HFF-Myc (cell line): ENCODE measurements at places on chromosomes 2 and 18.

- no peak for DNase-seq
These were observed 155.2 kb downstream of the MYO5B start for GRCh38 chr18:50039746-50040145.

- DNase-seq: no peak
These were observed 646.9 kb upstream of the ACVR2A start for GRCh38 chr2:147197754-147198483.

- no peak for DNase-seq
These were observed 133.1 kb downstream of the TXNL1 start for GRCh38 chr18:56505293-56505692.

DNA sequence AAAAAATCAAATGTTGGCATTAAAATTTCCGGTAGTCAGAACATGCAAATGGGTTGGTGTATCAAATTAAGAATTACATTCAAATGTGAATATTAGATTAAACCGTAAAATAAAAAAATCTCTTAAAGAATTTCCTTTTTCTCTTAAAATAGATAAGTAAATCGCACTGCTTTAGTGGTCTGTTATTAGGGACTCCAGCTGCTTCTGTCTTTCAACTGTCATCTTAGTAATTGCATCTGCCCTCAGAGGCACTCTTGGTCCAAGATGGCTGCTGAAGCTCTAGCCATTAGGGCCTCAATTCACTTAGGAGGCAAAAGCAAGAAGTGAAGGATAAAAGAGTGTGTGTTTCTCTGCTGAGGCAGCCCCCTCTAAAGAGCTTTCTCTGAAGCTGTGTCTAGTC, 132.4 kb downstream of the MGAT5 start:
- no peak for DNase-seq

GRCh38 chr2:133884739-133885381, 316.6 kb upstream of the NCKAP5 start:
- DNase-seq: no peak

DNA sequence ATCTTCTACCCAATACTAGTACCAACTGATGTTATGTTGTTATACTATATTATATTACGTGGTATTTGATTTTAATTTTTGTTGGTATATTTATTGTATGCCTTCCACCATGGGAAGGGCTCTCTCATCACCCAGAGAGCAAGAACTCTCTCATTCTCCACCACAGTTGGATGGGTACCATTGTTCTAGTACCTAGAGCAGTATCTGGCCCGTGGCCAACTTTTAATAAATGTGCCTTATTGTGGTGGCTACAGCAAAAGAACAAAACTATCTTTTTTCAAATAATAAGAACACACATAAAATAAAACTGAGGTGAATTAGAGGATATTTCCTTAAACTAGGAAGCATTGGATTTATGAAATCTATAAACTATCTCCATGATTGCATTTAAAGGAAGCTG, 71.8 kb downstream of the PID1 start:
- DNase-seq: no peak

GRCh38 chr2:76197428-76197827, 486.7 kb upstream of the GCFC2 start:
- no peak for DNase-seq

DNA sequence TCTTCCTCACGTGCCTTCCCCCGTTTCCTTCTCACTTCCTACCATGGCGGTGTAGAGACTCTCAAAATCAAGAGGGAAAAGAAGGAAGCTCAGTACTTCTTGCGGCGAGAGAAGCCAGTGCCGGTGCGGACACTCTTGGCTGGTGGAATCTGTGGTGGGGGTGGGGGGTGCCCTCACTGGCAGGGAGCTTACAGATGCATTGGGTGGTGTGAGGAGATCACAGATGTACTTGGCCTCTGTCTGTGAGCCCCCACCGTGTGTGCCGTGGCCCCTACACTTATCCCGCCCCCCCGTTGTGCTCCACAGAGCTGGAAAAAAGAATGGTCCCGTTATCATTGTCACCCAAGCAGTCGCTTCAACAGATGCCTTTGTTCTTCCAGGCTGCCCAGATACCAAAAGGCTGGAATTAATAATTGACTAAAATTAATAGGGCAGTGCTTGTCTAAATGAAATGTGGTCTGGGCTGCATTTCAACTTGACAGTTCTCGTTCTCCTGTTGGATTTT, 79.8 kb downstream of the VAPA start:
- DNase-seq: no peak

DNA sequence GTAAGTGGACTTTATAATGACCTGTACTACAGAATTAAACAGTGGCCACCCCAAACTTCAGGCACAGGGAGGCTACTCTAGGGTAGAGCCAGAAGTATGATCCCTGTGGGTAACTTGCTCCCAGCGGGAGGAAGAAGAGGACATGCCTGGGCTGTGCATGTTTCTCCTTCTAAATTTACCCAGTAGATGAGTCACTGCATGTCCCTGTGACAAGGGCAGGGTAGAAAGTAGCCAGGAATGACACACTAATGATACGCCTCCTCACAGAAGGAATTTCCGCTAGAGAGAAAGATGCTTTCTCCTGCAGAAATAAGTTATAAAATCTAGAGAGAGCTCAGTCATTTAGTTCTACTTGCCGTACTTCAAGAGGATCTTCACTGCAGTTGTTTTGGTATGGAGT, 7.5 kb downstream of the ACYP2 start:
- DNase-seq: peak; percentile 32

DNA sequence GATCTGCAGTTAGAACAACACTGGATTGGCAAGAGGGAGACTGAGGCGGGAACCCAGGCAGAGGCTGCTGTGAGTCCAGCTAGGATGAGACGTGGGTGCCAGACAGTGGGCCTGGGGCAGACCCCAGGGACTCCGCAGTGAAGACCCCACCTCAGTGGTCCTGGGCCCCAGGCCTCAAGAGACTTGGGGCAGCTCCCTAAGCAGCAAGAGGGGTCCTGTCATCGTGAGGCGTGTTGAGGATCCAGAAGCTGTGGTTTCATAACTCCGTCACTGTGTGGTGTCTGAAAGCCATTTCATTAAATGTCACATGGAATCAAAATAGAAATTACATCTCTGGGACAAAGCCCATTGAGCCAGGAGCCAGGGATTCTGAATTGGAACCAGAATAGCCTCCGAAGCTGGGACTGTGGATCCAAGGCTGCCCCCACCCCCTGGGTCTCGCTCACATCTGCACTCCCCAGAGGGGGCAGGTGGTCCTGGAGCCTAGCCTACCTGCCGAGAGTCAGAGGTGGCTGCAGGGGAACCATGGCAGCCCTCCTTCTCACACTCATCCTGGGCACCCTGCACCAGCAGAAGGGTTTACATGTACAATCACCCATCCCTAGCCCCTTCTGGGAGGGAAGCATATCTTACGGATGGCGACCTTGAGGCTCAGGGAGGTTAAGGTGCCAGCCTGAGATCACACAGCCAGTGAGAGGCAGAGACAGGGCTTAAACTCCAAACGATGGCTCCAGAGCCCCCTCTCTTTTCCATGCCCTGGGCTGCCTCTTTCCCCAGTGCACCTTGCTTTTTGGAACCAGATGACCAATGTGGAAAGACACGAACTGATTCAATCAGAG, 23.2 kb downstream of the RRM2 start:
- DNase-seq: no peak

DNA sequence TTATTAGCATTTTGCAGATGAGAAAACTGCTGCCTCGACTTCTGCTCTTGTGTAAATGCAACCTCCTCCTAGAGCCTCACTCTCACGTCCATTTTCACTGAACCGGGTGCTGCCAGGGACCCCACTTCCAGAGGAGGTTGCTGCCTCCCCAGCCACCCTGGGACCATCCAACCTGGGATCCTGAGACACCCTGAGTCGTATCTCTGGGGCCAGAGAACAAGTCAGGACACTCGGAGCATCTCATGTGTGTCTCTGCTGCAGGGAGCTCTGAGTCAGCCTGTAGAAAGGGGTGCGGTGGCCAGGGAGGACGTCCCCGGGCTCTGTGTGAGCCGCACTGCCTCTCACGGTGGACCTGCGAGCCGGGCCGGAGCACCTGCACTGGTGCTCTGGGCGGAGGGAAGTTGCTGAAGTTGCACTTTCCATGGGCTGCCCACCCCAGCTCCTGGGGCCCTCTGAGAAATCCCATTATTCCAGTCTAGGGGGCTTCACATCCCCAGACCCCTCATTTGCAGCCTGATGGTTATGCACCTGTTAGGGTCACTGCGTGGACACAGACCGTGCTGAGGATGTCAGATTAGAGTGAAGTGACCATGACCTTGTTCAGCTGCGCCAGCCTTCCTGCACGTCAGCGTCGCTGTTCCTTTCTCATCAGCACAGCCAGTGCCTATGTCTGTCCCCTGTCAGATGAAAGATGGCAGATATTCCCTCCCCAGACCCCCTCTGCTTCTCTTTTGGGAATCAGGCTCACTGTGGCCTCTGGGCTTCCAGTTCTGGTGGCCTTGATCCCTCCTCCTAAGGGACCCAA, 230.4 kb downstream of the KLHL29 start:
- DNase-seq: no peak

GRCh38 chr2:159737292-159737916, 25.1 kb downstream of the MARCHF7 start:
- no peak for DNase-seq

- no peak for DNase-seq
These were observed 26.3 kb downstream of the ERLEC1 start for GRCh38 chr2:53813151-53813550.

DNA sequence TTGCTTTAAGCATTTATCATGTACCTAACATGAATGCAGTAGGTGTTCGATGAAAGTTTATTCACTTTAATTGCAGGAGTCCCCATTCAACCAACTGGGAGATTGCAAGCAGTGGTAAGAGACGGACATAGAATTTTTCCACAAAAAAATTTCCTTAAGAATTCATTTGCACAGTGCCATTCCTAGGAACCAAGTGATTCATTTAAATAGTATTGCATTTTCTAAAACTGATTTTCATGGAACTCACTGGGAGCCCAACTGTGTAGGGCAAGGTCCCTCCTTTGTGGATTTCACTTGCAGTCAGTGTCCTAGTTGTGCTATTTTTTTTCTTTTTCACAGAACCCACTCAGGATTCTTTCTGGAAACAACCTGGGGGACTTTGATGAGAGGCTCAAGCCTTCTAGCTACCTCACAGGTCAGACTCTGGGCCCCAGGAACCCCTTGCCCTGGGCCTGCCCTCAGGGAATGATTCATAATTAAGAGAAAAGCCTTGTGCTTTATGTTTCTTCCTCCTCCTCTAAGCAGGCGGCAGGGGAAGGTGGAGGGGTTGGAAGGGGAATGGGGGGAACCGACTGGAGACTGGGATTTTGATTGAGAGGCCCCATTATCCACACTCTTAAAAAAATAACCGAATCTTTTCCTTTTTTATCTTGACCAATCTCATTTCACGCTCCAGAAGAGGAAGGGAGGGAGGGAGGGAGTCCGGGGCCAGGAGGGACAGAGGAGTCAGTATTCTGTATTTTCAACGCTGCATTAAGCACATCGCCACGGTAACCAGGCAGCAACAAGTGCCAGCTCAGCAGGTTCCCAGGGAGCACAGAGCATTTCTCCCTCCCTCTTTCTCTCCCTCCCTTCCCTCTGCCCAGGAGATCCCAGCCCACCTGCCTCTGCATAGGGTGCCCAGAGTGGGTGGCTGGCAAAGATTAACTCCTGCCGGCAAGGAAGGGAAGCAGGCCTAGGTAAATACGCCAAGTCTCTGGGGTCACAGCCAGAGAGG, 51.8 kb downstream of the PSD4 start:
- DNase-seq: no peak

- no peak for DNase-seq
These were observed 18.2 kb downstream of the ADRA2B start for GRCh38 chr2:96097951-96098823.

DNA sequence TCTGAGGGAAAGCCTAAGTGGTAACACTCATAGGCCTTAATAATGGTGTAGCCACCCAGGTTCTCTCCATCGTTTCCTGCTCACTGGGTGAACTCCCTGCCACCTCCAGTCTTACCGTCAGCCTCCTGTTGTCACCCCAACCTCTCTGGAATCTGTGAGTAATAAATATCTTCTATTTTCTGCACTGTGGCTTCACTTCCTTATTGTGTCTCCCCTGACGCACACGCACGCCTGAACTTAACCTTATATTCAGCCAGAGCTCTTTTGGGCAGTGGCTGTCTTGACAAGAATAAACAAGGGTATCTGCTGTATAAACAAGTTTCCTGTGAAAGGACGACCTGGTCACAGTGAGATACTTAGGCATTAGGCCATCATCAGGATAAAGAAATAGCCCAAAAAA, 467.2 kb downstream of the SPAG16 start:
- DNase-seq: no peak

GRCh38 chr18:51390702-51391101, 193.2 kb upstream of the MEX3C start:
- no peak for DNase-seq

GRCh38 chr2:20061476-20061875, 10.0 kb upstream of the LAPTM4A start:
- DNase-seq: no peak

DNA sequence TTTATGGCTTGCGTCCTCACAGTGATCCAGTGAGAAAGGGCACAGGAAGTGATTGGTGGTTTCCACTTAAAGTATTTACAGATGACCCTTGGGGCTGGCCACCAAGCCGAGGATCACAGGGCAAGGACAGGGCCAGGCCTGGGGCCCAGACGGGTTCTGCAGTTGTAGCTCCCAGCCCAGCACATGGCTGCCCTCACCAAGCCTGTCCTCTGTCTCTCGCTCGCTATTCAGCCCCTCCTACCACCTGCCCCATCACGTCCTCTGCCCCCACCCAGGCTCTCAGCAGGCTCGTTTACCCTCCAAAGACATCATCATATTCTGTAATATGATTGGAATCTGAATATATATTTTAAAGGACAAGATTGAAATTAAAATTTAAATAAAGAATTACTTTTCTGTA, 246.0 kb downstream of the KLHL29 start:
- no peak for DNase-seq

DNA sequence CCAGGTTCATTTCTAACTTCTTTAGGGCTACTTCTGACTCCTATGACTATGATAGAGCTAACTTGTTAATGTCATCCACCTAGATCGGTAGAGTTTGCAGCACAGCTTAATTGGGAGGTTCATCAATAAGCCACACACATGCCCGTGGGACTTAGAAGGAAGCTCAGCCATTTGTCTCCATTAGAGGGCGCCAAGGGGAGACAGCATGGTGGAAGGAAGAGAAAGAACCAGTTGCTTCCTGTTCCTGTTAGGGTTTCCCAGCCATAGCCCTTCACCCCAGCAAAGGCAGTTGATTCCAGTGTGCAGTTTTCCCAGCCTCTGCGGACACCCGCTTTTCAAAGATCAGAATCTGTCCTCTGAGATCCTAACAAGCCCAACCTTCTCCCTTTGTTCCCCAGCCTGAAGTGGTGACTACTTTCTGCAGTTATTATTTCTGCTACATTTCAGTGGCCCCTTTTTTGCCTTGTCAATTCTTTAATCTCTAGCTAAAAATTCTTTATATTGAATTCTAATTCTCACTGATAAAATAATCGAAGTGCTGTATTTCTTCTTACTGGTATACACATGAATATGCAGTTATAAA, 30.3 kb downstream of the MAIP1 start:
- peak; percentile 69 for DNase-seq

GRCh38 chr2:153823880-153824279, 47.8 kb upstream of the GALNT13 start:
- no peak for DNase-seq

- no peak for DNase-seq
These were observed 7.1 kb downstream of the C2orf92 start for GRCh38 chr2:97676620-97677019.

- no peak for DNase-seq
These were observed 1606.4 kb upstream of the ACVR2A start for GRCh38 chr2:146238254-146238966.

GRCh38 chr2:230895536-230896345, 29.3 kb downstream of the GPR55 start:
- DNase-seq: no peak

GRCh38 chr18:44781886-44782285, 101.2 kb downstream of the SETBP1 start:
- DNase-seq: peak; percentile 9

GRCh38 chr2:16566701-16567100, 98.9 kb downstream of the CYRIA start:
- DNase-seq: no peak
